ENCODE measurements at places on chromosomes 1 and 21.

GRCh38 chr1:117967477-117967876 is 37.9 kb downstream of the WDR3 start:
- DNase-seq: no peak

DNA sequence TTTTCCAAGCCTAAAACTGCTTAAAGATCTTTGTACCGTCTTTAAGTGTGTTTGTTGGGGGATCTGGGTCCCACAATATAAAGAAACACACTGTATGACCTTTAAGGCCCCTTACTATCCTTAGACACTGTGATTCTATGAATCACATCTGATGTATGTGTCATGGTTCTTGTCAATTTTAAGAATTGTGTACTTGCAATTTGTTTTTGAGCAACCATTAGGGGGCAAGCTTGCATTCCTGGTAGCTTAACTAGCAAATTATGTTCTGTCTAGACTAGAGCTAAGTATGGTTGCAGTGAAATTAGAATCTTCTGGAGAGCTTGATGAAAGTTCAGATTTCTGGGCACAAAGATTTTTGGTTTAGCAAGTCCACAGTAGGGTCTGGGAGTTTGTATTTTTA is 219.5 kb downstream of the TPR start:
- DNase-seq: no peak

GRCh38 chr21:29430030-29430429 is 131.3 kb downstream of the BACH1 start:
- no peak for DNase-seq

GRCh38 chr1:226738995-226739695 is at the start of gene ITPKB:
TSS of gene ITPKB (minus strand) at chr1:226739282. CDS start at chr1:226737458, 1,824 bp downstream.
- DNase-seq: peak; percentile 66

DNA sequence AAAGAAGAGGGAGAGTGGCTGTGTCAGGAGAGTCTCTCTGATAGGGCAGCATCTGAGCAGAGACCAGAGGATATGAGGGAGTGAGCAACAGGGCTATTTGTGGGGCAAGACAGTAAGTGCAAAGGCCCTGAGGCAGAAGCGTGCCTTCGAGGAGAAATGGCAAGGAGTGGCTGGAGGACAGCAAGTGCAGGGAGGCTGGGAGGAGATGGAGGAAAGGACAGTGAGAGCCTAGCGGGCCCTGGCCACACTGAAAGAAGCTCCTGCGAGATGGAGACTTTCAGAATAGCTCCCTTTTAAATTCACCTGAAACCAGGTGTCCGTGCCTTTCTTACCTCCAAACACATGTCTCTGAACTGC is 25.2 kb downstream of the EXOC8 start:
- DNase-seq: no peak

DNA sequence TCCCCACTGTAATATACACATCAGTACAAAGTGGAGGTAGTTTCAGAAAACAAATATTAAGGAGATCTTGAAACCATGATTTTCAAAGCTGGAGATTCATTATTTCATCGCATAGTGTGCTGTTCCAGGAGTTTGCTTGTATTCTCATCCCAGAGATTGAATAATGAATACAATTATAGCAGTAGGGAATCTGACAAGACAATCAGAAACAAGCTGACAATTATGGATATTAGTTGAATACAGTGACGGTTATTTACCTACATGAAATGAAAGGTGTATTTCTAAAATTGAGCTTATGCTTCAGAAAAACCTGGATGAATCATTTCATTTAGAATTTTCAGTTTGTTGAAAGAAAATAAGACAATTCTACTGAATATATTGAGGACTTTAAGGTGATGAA is 2119.0 kb downstream of the MRPL39 start:
- DNase-seq: no peak
